ENCODE measurements at places on chromosomes 12 and 14. TPM values are rescaled to one million over a fixed set of nuclear protein-coding genes. Genes with fewer than 3 reads are reported as not detected.

HCAR1 gene
- total RNA-seq, result 0.20 TPM

MIPOL1 gene
- 10.0 TPM for total RNA-seq

DNA sequence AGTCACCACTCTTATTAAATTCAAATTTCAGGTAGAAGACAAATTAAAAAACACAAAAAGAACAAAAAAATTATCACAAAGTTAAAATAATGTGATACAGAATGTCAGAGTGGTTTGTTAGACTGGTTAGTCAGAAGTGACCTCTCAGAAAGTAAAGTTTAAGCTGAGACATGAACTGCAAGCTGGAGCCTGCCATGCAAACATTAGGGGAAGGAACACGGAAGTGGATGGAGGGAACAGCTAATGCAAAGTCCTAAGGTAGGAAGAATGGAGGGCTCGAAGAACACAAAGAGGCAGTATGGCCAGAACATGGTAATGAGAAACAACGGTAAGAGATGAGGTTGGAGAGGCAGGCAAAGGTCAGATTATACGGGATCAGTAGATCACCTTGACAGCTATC is 41.7 kb downstream of the WDHD1 start:
- no peak for DNase-seq

DNA sequence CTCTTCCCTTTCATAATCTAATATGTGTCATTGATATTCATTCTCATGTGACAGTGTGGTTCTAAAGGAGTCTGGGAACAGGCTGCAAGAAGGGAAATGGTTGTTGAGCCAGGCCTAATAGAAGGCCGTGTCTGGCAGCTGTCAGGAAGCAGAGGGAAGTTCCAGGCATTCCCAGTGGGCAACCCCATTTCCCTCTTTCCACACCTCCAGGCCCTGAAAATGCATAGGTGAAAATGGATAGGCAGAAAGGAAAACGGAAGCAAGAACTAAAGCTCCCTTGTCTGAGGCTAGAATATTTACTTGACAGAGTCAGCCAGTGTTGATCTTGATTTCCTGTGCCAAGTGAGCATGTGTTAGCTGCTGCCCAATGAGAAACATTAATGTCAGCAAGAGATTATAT is 97.7 kb downstream of the PPM1A start:
- no peak for DNase-seq

GRCh38 chr12:103645202-103645601 is 58.1 kb downstream of the STAB2 start:
- no peak for DNase-seq

DNA sequence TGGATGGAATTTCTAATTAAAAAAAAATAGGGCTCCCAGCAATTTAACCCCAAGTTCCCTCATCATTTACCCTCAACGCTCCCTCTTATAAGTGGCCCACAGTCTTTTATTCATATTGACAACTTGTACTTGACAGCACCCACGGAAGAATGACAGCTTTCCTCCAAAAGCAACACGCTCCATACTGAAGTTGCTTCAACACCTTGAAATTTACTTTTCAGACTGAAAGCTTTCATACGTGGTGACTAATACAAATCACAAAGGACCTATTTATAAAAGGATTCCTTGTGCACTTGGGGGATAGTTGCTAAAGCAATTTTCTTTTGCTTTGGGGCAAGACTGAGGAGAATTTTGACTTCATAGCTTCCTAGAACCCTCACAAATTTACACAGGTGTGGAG is 1629.4 kb upstream of the SEL1L start:
- no peak for DNase-seq

DNA sequence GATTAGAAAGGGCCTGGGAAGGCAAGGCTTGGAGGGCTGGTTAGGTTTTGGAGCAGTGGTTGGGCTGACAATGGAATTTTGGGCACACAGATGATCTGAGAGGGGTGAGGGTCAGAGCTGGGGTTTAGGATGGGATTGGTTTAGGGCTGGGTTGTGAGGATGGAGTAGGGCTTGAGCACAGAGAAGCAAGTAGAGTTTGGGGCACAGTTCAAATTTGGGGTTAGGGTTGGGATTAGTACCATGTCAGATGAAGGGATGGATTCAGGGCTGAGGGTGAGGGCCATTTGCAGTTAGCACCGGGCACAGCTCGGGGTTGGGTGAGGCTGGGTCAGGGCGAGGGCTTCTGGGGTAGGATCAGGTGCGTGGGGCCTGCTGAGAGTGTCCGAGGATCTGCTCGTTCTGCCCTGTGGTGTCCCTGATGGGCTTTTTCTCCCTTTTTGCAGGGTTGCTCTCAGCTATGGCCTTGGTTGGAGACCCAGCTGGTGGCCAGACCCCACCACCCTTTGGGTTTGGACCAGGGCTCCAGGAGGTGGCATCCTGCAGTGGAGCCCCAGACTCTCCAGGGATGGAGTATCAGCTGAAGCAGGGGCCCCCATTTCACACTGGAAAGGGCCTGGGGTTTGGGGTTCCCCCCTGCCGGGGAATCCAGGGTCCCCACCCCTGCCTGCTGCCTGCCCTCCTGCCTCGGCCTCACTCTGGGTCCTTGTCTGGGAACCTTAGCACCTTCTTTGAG is 45.6 kb downstream of the KRT80 start:
- no peak for DNase-seq

SLCO1B1 gene
- total RNA-seq, result not detected

TMTC2 gene
- 37.9 TPM for total RNA-seq

DNA sequence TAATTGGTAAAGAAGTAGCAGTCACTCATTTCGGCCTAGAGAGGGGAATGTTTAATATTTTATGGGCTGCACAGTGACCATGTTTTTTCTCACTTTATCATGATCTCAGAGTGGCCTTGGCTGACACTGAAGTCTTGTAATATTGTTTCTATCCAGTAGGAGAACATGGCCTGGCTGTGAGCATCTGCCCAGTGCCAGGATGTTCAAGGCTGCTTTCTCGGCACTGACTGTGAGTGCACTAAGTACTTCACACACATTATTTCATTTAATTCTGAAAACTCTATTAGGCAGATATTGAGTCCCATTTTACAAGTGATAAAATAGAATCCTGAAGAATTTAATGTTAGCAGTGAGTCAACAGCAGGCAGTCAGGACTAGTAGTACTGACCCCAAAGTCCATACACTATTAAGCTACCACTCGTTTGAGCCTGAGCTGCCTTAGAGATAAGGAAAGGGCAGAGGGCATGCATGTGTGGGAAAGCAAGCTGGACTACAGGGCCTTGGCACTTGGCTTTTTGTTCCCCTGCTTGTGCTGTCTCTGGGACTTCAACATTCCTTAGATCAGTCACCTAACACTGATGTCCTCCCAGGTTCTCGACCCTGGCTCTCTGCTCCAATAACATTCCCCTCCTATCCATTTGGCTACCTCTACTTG is 42.2 kb upstream of the APPL2 start:
- DNase-seq, result no peak

PMCH gene
- total RNA-seq, result not detected

- no peak for DNase-seq
Observed at GRCh38 chr12:108572166-108572790, 9.9 kb downstream of the ISCU start.

AICDA gene
- total RNA-seq, result 0.75 TPM

Data from upper lobe of right lung (tissue), 1 donor.